Activated CD4-positive, alpha-beta T cell treated with anti-CD3 and anti-CD28 coated beads for 24 hours (primary cell): ENCODE measurements at places on chromosomes 6 and 20.

- no peak for DNase-seq
These were observed 96.3 kb downstream of the PRDM1 start for GRCh38 chr6:106182455-106182854.

DNA sequence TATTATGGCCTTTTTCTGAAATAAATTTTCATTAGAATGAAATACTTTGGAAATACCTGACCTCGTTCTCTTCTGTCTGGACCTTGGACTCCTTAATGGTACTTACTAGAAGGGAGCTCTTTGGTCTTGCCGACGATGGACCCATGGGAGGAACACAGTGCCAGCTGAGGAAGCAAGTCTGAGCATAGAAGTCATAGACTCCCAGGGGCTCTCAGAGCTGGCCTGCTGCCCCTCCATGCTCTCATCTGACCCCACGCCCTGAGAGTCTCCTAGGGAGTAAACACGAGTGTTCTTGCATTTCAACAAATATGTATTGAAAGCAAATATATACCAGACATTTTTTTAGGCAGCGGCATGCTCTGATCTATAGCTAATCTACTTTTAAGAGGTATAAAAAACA, 87.8 kb downstream of the PLEKHG1 start:
- DNase-seq = no peak

DNA sequence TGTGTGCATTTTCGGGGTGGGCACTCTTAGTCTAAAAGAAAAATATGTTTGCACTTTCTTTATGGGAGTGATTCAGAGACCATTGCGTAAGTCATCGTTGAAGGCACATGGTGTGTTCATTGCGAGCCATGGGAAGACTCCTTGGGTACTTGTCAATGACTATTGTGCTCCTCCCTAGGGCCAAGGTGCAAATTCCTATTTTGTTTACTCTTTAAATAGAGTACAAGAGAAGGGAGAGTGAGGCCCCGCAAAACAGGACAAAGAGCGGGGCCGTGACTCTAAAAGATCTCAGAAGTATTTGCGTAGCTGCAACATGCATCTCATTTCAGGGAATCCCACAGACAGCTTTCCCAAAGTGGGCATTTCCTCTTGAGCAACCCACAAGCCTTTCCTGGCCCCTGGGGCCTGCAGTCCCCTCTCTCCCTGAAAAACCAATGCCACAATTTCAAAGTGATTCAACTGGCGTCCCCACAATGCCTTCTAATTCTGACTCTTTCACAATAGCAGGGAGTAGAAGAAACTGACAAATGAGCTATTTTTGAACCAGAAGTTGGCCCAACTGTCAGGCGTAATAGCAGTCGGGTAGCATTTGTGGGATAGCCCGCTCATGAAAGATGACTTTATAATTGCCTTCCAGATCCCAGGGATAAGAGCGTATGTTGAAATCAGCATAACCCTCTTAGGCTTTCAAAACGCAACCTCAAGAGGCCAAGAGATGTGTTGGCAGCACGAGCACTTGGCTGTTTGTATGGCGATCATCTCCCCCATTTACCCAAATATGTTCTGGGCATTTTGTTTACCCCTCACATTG, 277.9 kb upstream of the BMP2 start:
- no peak for DNase-seq

GRCh38 chr6:92377137-92377536, 1042.2 kb downstream of the EPHA7 start:
- DNase-seq = no peak

- no peak for DNase-seq
These were observed 59.7 kb downstream of the TCP11 start for GRCh38 chr6:35081426-35081851.

- DNase-seq = no peak
These were observed 388.8 kb downstream of the CDH4 start for GRCh38 chr20:61640871-61641245.

GRCh38 chr20:32536851-32537656, 48.1 kb downstream of the NOL4L start:
- no peak for DNase-seq
